Motor neuron (in vitro differentiated cells): ENCODE measurements at places on chromosomes 5 and 9. TPM values are rescaled to one million over a fixed set of nuclear protein-coding genes. Genes with fewer than 3 reads are reported as not detected.
A peak's percentile ranks its signal among the peaks of the same experiment; 100 is the strongest.

NUTM2G gene
- 2.6 and 2.9 TPM in 2 replicates for total RNA-seq

HAPLN1 gene
- total RNA-seq, result 0.46 TPM in 1 of 2 replicates, not detected in the other

DMGDH gene
- total RNA-seq, result 5.2 and 6.0 TPM in 2 replicates

GRCh38 chr9:136700304-136700703 is 12.1 kb upstream of the DIPK1B start:
- ATAC-seq, result no peak

DNA sequence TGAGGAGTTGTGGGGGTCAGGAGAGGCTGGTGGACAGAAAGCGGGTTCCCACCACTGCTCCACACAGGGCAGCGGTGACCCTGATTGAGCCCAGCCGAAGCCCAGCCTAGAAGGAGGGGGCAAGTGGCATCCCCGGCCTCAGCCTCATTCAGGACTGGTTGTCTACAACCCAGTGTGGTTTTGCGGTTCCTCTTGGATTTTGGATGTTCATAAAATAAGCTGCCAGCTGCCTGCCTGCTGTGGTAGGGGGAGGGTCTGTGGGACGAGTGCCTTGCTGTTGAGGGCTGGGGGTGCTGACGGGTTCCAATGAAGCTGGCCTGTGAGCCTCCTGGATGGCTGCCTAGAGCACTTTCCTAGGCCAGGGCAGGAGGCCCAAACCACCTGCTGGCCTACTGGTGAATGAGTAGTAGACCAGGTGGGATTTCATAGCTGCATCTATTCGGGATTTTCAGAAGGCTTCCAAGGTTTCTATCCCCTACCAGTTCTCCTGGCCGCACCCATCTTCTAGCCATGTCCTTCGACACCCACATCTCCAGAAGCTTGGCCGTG is 102.4 kb downstream of the NDFIP1 start:
- ATAC-seq, result no peak

DNA sequence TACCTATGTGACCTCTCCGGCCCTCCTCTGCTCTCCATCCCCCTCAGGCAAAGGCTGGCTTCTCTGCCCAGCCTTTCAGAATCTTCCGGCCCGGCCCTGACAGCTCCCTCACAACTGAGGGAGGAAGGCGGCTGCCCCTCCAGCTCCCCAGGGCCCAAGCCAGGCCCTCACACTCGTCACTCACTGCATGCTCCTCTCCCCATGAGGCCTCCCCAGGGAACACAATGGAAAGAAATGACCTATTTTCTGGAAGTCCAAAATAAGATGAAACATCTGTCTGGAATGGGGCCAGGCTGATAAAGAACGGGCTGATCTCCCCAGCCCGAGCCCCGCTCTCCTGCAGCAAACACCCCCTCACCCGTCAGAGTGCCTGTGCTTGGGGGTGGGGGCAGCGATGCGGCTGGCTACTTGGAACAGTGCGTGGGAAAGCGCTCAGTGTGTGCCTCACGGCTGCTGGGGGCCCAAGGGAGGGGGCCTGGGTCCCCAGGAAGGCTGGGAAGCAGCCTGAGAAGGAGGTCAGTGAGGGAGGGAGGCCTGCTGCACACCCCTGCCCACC is 11.3 kb downstream of the PDGFRB start:
- peak; percentile 1 for ATAC-seq
